Esophagus squamous epithelium (tissue), 5 donors: ENCODE measurements at places on chromosomes 3 and 15. TPM values are rescaled to one million over a fixed set of nuclear protein-coding genes. Genes with fewer than 3 reads are reported as not detected.

GRCh38 chr15:86568378-86568777, 488.7 kb downstream of the AGBL1 start:
- no peak for DNase-seq

- no peak for DNase-seq
These were observed 74.1 kb downstream of the MME start for GRCh38 chr3:155154255-155154654.

OXTR gene
- 8.0 TPM for total RNA-seq

GRCh38 chr3:168288511-168289401, 193.0 kb upstream of the GOLIM4 start:
- DNase-seq, result no peak

- no peak for DNase-seq
These were observed 95.6 kb upstream of the BCL6 start for GRCh38 chr3:187840856-187841255.

DNA sequence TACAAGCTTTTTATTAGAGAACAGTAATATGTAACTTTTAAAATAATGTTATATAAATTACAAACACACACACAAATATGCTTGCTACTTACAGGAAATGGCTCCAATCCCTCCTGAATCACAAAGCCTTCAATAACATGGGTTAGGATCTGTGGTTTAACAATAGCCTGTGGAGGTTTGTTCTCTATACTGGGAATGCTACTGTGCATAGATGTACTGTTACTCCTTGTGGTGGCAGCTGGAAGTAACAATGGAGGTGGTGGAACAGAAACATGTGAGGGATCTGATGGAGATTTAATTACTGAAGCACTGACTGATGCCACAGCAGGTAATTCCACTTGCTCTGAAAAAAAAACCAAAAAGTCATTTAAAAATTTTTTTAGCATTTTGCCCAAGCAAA, 64.4 kb downstream of the PHC3 start:
- DNase-seq, result no peak

GRCh38 chr3:189267981-189268613, 96.3 kb downstream of the TPRG1 start:
- DNase-seq, result no peak
